Stimulated activated CD4-positive, alpha-beta T cell treated with anti-CD3 and anti-CD28 coated beads, TNF-alpha, amount 100 ng/mL, for 1 hour (primary cell): ENCODE measurements at places on chromosomes 7 and 10.

- peak; percentile 24 for DNase-seq
Measured at GRCh38 chr10:90857635-90858460, at the start of gene HTR7. TSS of gene HTR7 (minus strand) at chr10:90858039. CDS start at chr10:90857671, 368 bp downstream.

DNA sequence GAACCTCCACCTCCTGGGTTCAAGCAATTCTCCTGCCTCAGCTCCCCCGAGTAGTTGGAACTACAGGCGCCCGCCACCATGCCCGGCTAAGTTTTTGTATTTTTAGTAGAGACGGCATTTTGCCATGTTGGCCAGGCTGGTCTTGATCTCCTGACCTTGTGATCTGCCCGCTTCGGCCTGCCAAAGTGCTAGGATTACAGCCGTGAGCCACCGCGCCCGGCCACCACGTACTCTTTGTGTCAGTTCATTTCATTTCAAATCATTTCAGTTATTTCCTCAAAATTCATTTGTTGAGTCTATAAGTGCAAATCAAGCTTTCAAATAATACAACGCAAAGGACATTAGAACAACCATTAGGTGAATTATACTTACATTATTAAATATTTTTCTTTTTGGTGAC, 943.8 kb downstream of the TYW1 start:
- DNase-seq: no peak

GRCh38 chr7:64875658-64876406, 27.2 kb upstream of the ZNF273 start:
- DNase-seq: no peak

DNA sequence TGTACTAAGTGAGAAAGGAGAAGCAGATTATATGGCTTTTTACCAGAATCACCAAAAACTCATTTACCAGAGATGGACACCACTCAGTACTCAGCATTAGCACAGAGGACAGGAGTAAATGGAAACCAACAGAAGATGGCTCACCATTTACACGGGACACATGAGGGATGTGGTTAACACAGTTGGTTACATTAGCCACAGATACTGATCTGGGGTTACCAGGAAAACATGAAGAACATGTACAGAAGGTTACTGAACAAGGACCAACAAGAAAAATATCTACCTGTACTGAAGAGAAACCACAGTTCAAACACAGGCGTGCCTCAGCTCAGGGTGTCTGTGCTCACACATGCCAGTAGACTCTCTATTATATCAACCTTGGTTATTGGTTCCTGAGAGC, 1285.8 kb upstream of the SORCS1 start:
- no peak for DNase-seq

- no peak for DNase-seq
Measured at GRCh38 chr7:105298439-105298894, 90.3 kb downstream of the SRPK2 start.

- no peak for DNase-seq
Measured at GRCh38 chr7:54897891-54898290, 120.9 kb upstream of the EGFR start.

DNA sequence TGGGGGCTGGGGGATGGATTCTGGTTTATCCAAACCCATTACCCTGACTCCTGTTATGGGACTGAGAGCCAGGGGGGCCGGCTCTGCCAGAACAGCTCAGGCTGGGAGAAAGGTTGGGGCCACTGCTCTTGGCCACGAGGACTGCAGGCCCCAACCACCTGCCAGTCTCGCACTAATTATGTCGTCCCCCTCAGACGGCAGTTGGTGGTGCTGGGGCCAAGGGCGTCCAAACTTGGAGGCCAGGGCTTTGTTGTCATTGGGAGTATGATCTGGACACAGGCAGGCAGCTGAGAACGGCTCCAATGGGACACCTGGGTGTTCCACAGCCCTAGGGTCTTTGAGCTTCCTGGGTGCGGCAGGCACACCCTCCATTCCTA, 34.7 kb downstream of the DRGX start:
- DNase-seq: no peak

GRCh38 chr10:126564326-126564888, 106.1 kb downstream of the C10orf90 start:
- DNase-seq: no peak

DNA sequence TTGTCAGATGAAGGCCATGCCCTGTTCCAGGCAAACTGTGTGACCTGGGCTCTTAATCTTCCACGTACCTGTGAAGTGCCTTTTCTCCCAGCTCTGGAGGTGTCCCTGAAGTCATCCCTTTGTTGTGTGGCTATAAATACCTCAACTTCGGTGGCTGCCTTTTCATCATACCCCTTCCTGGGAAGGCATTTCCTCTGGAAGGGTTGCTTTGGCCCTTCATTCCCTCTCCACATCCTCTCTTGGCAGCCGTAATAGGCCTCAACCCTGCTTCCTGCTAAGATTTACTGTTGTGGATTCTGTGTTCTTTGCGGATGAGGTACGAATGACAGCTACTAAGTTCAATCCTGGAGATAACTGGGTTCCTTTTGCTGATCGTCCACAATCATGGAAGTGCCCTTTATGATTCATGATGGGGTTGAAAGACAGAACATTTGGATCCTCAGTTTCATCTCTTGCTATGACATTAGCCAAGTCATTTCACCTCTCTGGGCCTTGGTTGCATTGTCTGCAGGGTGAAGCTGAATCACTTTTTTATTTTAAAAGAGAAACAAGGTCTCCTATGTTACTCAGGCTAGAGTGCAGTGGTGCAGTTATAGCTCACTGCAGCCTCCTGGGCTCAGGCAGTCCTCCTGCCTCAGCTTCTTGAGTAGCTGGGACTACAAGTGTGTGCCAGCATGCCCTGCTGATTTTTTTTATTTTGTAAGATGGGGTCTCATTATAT, 23.6 kb downstream of the FKBP6 start:
- no peak for DNase-seq

DNA sequence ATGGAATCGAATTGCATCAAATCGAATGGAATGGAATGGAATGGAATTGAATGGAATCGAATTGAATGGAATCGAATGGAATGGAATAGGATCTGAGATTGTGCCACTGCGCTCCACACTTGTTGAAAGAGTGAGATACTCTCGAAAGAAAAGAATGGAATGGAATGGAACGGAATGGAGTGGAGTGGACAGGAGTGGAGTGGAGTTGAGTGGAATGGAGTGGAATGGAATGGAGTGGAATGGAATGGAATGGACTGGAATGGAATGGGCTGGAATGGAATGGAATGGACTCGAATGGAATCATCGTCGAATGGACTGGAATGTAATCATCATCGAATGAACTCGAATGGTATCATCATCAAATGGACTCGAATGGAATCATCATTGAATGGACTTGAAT, 38.0 kb downstream of the ZNF716 start:
- no peak for DNase-seq

DNA sequence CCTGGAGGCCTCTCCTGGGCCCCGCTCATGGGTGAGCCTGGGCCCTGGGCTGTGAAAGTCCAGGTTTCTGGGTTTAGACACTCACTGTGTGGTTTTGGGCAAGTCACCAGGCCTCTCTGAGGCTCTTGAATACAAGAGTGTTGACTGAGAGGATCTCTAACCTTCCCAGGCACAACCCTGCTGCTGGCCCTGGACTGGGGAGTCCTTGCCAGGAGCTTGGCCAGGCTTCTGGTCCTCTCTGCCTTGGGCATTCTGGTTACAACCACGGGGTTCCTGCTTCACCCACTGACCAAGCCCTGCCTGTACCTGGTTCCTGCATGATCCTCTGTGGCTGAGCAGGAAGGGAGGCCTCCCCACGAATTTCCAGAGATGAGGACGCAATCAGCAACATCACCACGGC, 63.6 kb upstream of the COL13A1 start:
- DNase-seq: no peak

- DNase-seq: no peak
Measured at GRCh38 chr10:44125879-44126278, 259.0 kb downstream of the CXCL12 start.

GRCh38 chr10:118340486-118340885, 1.6 kb downstream of the FAM204A start:
- no peak for DNase-seq

DNA sequence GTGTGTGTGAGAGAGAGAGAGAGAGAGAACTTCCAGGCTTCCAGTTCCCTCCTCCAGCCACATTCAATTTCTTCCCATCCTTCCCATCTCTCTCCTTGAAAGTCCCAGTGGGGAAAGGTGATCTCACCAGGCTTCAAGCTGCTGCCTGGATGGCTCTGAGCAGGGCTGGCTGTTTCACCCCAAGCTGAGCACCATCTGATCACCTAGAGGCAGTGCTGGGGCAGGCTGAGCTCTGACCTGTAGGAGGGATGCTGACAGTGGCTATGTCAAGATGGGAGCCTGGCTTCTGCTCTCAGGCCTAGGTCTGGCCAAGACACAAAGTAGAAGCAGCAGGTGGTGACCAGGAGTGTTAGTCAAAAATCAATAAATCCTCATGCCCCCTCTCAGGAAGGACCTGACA, 370.8 kb downstream of the PLXNA4 start:
- no peak for DNase-seq
